Hematopoietic multipotent progenitor cell treated with erythropoietin and hydrocortisone succinate and interleukin-3 and kit ligand, for 8 days (in vitro differentiated cells): ENCODE measurements at places on chromosomes 4 and X.

- DNase-seq: peak; percentile 59
Observed at GRCh38 chr4:57426779-57427395, 316.7 kb upstream of the IGFBP7 start.

DNA sequence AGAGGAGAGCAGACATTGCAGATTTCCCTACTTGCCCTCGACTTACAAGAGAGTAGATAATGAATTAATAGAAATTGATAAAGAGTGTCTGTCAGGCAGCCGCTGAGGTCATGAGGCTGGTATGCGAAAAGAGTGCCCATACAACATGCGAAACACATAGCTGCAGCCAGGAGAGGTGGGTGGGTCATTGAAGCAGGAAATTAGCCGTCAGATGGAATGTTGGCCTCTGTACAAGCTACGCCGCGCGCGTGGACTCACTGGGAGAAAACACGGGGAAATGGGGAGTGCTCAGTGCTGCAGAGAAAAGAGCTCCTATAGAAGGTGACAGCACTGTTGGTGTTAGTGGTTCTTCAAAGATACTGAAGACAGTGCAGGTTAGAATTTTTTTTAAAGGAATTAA lies 125.1 kb downstream of the RAPGEF2 start:
- no peak for DNase-seq

- DNase-seq: no peak
Observed at GRCh38 chr4:40363945-40364344, 28.8 kb downstream of the CHRNA9 start.

DNA sequence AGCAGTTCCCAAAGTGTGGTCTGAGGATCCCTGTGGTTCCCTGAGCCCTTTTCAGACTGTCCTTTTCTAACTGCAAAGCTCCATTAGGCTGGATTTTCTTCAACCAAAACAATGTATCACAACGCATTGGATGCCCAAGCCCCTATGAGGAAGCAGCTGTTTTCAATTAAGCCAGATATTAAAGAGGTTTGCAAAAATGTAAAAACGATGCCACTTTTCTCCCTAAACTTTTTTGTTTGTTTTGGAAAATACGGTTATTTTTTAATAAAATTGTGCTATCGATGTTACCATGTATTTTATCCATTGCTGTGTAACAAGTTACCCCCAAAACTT lies 170.4 kb upstream of the BCOR start:
- no peak for DNase-seq
